GM23338 (cell line): ENCODE measurements at places on chromosomes 16 and 17. TPM values are rescaled to one million over a fixed set of nuclear protein-coding genes. Genes with fewer than 3 reads are reported as not detected.
A peak's percentile ranks its signal among the peaks of the same experiment; 100 is the strongest.

GRCh38 chr17:4199818-4200402 lies 56.9 kb downstream of the CYB5D2 start:
- no peak overlapping the region for H3K4me3 ChIP-seq
- peak; percentile 84 for DNase-seq
- no peaks in the 10 kb centered on the region for H3K27me3 ChIP-seq
- H3K36me3 ChIP-seq: peaks cover 14% of the 10 kb centered on the region
- H3K27ac ChIP-seq: peak overlapping the region; percentile 5; the same call in 1 of the 2 replicates

DNA sequence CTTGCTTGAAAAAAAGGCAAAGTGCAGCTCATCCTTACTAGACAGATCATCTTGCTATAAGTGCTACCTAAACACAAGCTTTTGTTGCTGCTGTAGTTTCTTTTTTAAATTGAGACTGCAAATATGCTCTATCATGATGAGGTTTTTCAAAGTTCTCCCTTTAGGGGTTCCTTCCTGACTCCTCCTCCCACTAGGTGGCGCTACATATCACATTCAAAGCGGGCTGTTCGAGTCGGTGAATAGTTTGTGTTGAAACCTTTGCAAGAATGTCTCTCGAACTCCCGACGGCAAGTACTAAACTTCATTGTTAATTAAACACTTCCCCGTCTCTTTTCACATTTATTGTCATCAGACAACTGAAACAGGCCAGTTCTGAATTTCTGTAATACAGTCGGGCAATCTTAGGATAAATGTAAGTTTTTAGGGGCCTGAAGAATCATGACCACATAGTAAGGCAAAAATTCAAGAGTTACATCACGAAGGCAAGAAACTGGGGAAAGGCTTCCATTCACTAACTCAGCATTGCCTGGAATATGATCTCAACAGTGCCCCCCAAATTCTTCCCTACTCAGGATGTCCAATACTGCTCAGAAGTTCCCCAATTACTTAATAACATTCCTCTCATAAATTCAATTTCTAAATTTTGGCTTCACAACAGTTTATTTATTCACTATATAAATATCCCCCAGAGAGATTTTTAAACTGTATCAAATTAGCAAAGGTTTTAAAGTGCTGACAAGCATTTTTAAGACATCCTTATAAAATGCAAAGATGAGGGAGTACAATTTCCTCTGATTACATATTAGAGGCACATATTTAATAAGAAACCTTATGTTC lies 6.7 kb downstream of the HS3ST3A1 start:
- peaks cover 23% of the 10 kb centered on the region; the same call in 1 of the 2 replicates for H3K4me1 ChIP-seq
- H3K27me3 ChIP-seq: peaks cover 12% of the 10 kb centered on the region
- H3K27ac ChIP-seq: no peak overlapping the region
- H3K4me3 ChIP-seq: no peak overlapping the region

- H3K27me3 ChIP-seq: no peaks in the 10 kb centered on the region
- no peak overlapping the region for H3K4me3 ChIP-seq
- no peaks in the 10 kb centered on the region for H3K36me3 ChIP-seq
- no peak for DNase-seq
- H3K27ac ChIP-seq: no peak overlapping the region
These were observed 636.3 kb upstream of the SOX9 start for GRCh38 chr17:71484546-71484945.

DNA sequence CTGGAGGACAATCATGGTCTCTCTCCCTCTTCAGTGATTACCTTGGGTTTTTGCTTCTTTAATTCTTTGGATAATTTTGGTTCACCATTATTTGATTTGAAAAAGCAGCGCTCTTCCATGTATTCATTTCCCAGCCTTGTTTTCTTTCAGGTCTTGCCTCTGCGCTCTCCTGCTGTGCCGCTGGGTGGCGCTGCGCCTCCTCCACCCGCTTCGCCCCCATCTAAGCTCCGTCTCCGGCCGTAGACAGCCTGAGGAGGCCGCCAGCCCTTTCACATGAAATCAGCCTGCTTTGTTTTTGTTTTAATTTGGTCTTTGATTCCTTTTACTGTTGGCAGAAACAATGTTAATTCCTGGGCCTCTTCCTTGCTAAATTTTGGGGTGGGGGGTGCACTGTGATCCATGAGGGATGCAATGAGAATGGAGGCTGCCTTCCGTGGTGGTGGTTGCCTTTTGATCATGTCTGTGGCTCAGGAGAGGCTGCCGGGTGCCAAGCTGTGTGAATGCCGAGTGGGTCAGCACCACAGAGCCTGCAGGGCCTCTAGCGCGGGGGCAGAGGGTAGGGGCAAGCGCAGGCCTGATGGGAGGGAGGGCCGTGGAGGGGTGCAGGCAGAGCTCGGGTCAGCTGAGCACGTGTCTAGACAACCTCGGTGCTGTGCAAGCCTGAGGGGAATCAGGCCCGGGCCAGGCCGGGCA lies 64.1 kb downstream of the PLD6 start:
- no peaks in the 10 kb centered on the region for H3K27me3 ChIP-seq
- no peak overlapping the region for H3K4me3 ChIP-seq
- H3K27ac ChIP-seq: no peak overlapping the region
- no peaks in the 10 kb centered on the region; the same call in 1 of the 2 replicates for H3K36me3 ChIP-seq

GRCh38 chr16:57373117-57373947 lies 1.0 kb downstream of the CX3CL1 start:
- H3K27me3 ChIP-seq: no peaks in the 10 kb centered on the region
- no peak for DNase-seq
- H3K27ac ChIP-seq: no peak overlapping the region
- peaks cover 18% of the 10 kb centered on the region for H3K4me1 ChIP-seq
- no peak overlapping the region; the same call in 1 of the 2 replicates for H3K4me3 ChIP-seq

- peaks cover 16% of the 10 kb centered on the region for H3K27me3 ChIP-seq
- H3K36me3 ChIP-seq: no peaks in the 10 kb centered on the region
- DNase-seq: peak; percentile 92
These were observed 4.3 kb downstream of the THOC6 start for GRCh38 chr16:3027983-3028715.

DNA sequence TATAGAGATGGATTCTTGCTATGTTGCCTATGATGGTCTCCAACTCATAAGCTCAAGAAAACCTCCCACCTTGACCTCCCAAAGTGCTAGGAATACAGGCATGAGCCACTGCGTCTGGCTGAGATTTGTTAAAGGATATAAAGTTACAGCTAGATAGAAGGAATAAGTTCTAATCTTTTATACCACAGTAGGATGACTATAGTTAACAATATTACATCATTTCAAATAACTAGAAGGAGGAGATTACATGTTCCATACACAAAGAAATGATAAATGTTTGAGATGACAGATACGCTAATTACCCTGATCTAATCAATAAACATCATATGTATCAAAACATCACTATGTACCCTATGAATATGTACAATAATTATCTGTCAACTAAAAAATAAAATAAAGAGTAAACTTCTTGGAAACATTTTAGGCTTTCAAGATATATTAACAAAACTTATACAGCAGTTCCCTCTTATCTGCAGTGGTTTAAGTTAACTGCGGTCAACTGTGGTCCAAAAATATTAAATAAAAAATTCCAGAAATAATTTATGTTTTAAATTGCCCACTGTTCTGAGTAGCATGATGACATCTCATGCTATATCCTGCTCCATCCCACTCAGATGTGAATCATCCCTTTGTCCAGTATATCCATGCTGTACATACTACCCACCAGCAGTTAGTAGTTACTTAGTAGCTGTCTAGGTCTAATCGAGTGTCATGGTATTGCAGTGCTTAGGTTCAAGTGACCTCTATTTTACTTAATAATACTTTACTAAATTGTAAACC lies 129.2 kb upstream of the NACA2 start:
- no peaks in the 10 kb centered on the region for H3K27me3 ChIP-seq
- no peaks in the 10 kb centered on the region for H3K4me1 ChIP-seq
- no peak for DNase-seq

- no peak for DNase-seq
- H3K27me3 ChIP-seq: no peaks in the 10 kb centered on the region
- no peak overlapping the region for H3K4me3 ChIP-seq
- no peak overlapping the region for H3K27ac ChIP-seq
- no peaks in the 10 kb centered on the region for H3K4me1 ChIP-seq
These were observed 31.3 kb downstream of the TVP23A start for GRCh38 chr16:10787304-10787703.

DNA sequence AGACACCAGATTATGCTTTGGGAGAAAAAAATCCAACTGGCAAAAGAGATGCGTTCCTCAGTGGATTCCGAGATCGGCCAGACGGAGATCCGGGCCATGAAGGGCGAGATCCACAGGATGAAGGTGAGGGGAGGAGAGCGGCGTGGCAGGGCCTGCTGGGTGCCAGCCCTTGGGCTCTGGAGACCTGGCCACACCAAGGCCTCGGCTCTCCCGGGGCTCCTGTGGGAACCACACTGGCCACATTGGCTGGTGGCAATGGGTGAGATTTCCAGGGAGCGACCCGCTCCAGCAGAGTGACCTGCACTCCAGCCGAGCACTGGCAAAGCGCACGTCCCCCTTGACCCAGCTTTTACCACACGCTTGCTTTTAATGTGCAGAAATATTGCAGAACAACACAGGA lies 11.6 kb upstream of the GAA start:
- no peaks in the 10 kb centered on the region for H3K27me3 ChIP-seq
- H3K36me3 ChIP-seq: no peaks in the 10 kb centered on the region
- DNase-seq: no peak
- H3K4me1 ChIP-seq: no peaks in the 10 kb centered on the region

- H3K27ac ChIP-seq: no peak overlapping the region
- no peaks in the 10 kb centered on the region for H3K36me3 ChIP-seq
- no peak overlapping the region for H3K4me3 ChIP-seq
These were observed 26.1 kb downstream of the ZFPM1 start for GRCh38 chr16:88478889-88479792.

DNA sequence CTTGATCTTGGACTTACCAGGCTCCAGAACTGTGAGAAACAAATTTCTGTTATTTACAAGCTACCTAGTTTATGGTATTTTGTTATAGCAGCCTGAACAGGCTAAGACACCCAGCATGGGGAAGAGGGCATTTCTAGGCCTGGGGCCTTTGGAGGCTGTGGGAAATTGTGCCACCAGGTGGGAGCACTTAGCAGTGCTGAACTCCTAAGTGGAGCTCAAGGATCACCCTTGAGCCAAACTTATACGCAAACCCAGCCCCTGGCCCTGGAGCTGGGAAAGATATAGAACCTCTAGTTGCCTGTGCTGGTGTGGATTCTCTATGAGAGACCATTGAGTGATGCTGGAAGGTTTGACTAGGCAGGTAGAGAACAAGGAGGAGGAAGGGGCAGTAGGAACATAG lies 36.1 kb downstream of the MIS12 start:
- no peaks in the 10 kb centered on the region for H3K27me3 ChIP-seq
- no peaks in the 10 kb centered on the region for H3K4me1 ChIP-seq
- DNase-seq: no peak
- H3K27ac ChIP-seq: no peak overlapping the region
- no peaks in the 10 kb centered on the region for H3K36me3 ChIP-seq

DNA sequence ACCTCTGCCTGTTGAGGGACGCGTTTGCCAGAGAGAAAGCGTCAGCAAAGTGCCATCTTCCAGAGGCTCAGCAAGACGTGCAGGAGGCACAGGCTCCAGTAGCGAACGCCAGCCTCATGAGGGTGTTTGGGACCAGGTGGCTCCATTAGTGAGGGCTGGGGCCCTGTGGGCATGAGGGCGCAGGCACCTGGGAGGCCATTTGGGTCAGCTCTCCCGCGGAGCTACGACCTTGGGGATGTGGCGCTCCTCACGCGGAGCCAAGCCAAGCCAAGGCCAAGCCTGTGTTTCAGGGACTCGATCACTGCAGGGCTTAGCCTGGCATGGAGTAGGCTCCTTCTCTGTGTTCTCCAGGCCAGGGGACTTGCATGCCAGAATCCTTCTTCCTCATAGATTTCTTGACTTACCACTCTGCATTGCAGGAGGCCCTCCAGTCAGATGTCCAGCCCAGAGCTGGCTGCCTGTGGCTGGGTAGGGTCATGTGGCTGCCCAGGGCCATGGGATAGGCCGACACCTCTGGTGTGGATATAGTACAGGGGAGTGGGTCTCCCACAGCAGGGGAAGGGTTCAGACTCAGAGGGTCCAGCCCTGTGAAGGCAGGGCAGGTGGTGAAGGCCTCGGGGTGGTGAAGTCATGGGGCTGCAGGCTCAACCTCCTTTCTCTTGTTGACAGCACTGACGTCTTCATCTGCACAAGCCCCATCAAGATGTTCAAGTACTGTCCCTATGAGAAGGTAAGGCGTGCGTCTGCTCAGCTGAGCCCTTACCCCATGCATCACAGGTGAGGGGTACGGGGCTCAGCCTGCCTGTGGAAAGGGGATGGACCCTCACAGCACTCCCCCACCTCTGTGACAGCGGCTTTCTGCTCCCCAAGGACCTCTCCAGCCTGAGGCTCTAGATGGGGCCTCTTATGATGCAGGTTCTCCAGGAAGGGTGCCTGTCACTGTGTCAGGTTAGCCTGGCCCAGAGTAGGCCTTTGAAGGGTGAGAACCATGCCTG lies 19.6 kb downstream of the NT5M start:
- H3K27ac ChIP-seq: no peak overlapping the region
- no peaks in the 10 kb centered on the region for H3K4me1 ChIP-seq
- no peaks in the 10 kb centered on the region for H3K27me3 ChIP-seq
- H3K4me3 ChIP-seq: no peak overlapping the region
- no peak for DNase-seq
- no peaks in the 10 kb centered on the region for H3K36me3 ChIP-seq

- H3K36me3 ChIP-seq: peaks cover 60% of the 10 kb centered on the region
- no peak for DNase-seq
- no peak overlapping the region for H3K4me3 ChIP-seq
- no peak overlapping the region for H3K27ac ChIP-seq
- H3K27me3 ChIP-seq: peaks cover 7% of the 10 kb centered on the region
- H3K4me1 ChIP-seq: no peaks in the 10 kb centered on the region
These were observed 4.3 kb upstream of the HSF5 start for GRCh38 chr17:58492238-58493121.

DNA sequence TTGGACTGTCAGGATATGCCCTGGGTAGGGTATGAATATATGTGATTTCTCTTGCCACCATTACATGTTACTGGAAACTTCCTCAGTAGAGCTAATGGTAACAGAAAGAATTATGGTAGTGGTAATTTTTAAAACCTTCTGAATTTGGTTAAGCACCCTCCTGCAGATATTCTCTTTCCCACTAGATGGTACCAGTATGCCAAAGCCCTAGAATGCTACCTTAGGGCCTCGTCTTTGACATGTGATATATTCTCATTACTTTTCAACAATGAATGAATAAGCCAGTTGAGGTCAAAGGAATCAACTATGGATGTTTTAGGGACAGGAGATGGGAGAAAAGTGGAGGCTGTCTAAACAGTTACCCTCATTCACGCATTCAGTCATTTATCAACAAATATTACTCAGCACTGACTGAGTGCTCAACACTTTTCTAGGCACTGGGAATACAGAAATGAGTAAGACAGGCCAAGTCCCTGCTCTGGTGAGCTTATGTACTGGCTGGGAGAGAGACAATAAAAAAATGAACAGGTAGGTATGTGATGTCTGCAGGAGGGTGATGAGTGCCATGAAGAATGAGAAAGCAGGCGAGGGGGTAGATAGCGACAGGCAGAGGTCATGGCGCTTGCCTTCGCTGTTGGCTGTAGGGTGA lies 14.7 kb downstream of the CDH13 start:
- no peak for DNase-seq
- no peaks in the 10 kb centered on the region for H3K36me3 ChIP-seq
- no peak overlapping the region for H3K4me3 ChIP-seq
- H3K4me1 ChIP-seq: peaks cover 27% of the 10 kb centered on the region
- H3K27me3 ChIP-seq: no peaks in the 10 kb centered on the region

GRCh38 chr17:77379832-77380231 lies 239.1 kb downstream of the SEC14L1 start:
- H3K36me3 ChIP-seq: no peaks in the 10 kb centered on the region
- peaks cover 64% of the 10 kb centered on the region for H3K4me1 ChIP-seq

- peaks cover 13% of the 10 kb centered on the region for H3K27me3 ChIP-seq
- peaks cover 15% of the 10 kb centered on the region for H3K4me1 ChIP-seq
- H3K4me3 ChIP-seq: peak overlapping the region; percentile 90
- no peak overlapping the region for H3K27ac ChIP-seq
- no peak for DNase-seq
These were observed 1.4 kb downstream of the COTL1 start for GRCh38 chr16:84616515-84616914.

The FKBP10 gene
- 137 and 151 TPM in 2 replicates for total RNA-seq

The WDR59 gene
- total RNA-seq: 46.9 and 54.5 TPM in 2 replicates

The EVPL gene
- total RNA-seq: 0.62 and 1.3 TPM in 2 replicates

The KRT15 gene
- 0.03 and 1.2 TPM in 2 replicates for total RNA-seq
